ENCODE measurements at places on chromosomes 5 and 9.

GRCh38 chr9:124707666-124708065 lies 63.4 kb downstream of the NR6A1 start:
- no peak for DNase-seq

DNA sequence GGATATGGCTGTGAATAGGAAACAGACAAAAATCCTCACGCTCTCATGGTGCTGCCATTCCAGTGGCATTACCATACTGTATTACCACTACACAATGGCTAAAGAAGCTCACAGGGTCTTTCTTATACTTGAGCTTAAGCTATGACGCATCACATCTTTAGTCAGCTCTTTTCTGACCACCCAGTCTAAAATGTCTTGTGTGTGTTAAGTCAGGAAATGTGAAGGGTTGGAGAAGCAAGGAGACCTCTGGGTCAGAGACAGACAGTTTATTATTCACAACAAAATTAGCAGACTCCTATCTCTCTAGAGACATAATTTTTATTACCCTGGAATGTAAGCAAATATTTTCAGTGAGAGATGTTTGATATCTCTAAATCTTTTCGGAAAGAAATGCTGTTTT lies 1583.2 kb upstream of the WWC1 start:
- DNase-seq = no peak

DNA sequence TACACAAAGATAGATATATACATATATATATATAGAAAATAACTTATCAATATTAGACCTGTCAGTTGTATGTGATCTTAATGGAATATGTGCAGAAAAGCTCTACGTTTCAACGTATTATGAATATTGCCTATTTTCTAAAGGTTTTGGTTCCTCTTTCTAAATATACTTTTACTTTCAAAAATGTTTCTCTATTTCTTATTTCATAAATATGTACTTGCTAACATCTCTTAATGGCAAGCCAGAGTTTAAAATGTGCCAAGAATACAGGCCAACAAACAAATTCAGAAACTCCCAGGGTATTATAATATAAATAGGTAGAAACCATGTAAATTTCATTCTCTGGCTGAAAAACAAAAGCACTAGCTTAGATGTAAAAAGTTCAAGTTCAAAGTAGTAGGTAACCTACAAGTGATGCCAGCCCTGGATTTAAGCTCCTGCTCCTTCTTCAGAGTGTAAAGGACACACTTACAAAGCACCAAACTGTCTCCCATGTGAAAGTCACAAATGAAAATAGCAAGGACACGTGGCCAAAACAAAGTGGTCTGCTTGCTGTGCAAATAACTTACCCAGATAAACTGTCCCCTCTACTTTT lies 685.1 kb upstream of the DMAC1 start:
- no peak for DNase-seq

DNA sequence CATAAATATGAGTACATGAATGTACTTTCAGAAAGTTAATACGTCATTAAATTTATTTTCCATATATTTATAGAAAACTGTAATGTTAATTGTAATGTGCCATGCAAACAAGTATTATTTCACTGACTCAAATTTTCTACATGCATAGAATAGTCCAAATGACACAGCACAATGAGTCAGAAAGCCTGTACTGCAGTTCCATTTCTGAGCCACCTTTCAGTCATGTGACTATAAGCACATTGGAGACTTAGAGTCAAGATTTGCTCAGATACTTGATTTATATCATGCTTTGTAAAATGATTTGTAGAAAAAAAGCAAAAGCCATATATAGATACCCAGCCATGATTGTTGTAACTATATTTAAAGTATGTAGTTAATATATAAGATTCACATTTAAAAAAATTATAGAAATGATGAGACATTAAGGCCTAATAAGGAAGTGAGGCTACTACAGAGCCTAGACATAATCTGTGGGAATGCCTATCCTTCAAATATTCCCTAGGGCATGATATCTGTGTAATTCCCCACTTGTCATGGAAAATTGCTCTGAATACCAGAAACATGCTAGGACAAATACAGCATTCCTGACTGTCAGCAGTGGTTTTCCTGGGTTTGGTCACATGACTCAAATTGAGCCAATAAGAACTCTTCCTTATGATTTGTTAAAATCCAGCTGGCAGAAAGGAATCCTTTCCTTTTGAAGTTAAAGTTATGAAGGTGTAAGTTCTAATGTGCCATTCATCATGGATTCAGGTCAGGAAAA lies 50.0 kb downstream of the PTPRD start:
- no peak for DNase-seq

- no peak for DNase-seq
Measured at GRCh38 chr5:151087486-151087885, 6.7 kb upstream of the TNIP1 start.

DNA sequence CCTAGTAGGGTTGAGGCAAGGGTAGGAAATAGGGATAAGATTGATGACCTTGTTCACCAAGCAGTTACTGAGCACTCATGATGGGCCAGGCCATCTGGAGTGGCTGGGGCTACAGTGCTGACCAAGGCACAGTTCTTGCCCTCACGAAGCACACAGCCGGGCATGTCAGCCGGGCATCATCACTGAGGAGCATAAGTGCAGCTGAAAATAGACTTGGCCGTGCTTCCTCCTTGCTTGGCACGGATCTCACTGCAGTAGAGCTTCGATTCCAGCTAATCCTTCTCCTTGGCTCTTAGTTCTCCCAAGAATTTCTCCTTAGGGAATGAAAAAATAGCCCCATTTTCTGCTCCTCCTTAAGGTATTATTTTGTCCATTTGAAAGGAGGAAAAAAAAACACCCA lies 116.6 kb downstream of the NMUR2 start:
- DNase-seq = no peak

- no peak for DNase-seq
Measured at GRCh38 chr9:99050292-99050911, 54.5 kb upstream of the TGFBR1 start.

DNA sequence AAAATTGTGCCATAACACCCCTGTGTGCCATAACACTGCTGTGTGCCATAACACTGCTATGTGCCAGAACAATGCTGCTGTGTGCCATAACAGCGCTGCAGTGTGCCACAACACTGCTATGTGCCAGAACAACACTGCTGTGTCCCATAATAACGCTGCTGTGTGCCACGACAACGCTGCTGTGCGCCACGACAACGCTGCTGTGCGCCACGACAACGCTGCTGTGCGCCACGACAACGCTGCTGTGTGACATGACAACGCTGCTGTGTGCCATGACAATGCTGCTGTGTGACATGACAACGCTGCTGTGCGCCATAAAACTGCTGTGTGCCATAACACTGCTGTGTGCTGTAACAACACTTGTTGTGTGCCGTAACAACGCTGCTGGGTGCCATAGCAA lies 25.9 kb downstream of the CFAP90 start:
- DNase-seq = no peak

DNA sequence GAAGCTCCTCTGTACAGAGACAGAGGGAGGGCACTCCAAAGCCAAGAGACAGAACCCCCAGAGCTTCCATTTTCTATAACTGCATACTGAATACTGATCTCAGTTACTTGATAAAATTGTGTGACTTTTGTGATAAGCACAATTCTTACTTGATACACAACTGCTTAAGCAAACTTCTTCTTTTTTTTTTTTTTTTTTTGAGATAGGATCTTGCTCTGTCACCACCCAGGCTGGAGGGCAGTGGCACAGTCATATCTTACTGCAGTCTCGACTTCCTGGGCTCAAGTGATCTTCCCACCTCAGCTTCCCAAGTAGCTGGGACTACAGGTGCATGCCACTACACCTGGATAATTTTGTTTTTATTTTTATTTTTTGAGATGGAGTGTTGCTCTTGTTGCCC lies 252.1 kb upstream of the ZNF608 start:
- no peak for DNase-seq

DNA sequence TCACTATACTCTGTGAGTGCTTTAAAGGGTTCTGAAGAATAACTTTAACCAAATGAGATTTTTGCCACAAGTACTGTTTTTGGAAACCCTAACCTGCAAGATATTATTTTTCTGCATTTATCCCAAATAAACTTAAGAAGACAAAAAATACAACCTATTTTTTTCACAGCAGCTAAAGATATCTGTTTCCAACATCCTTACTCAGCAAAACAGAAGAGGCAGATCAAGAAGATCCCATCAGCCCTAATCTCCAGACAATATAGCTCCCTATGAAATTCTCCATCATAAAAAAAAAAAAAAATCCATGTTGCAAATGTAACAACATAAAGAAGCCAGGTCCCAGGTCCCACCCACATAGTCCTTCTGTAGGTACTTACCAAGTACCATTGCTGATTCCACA lies 7.6 kb downstream of the PCSK1 start:
- DNase-seq = no peak

DNA sequence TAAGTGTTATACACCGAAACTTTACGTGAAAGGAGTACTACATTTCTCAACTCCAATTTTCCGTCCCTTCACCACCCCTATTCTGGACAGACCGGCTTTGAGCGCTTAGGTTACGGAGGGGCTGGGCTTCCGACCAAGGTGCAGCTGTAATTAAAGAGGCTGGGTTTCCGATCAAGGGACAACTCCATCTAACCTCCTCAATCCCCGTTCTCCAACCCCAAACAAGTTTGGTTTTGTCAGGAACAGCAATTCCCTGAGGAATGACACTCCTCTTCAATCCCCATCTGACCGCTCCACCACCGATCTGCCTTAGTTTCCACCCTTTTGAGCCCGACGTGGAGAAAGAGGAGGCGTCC lies 577 bp downstream of the TUT7 start:
- no peak for DNase-seq

- no peak for DNase-seq
Measured at GRCh38 chr9:115694991-115695390, 458.6 kb upstream of the PAPPA start.

DNA sequence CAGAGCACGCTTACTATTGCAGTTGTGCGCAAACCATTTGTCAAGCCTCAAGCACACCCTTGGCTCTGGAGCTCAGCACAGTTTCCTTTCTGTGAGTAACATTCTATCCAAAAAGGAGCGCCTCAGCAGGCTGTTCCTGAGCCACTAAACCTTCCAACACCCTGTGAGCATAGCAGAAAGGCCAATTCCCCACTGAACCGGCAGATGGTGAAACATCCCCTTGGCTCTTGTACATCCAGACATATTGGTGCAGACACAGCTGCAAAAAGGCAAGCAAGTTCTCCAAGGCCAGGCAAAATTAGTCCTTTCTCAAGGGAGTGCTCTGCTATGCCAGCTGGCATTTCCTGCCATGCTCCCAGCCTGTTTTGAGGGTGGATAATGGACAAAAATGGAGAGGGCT lies 44.1 kb upstream of the CEMIP2 start:
- peak; percentile 63 for DNase-seq

All from testis (tissue), 5 donors.